Activated CD4-positive, CD25-positive, alpha-beta regulatory T cell treated with anti-CD3 and anti-CD28 coated beads, Interleukin-2, amount 50 U/mL, for 72 hours (primary cell): ENCODE measurements at places on chromosomes 2 and 18.

DNA sequence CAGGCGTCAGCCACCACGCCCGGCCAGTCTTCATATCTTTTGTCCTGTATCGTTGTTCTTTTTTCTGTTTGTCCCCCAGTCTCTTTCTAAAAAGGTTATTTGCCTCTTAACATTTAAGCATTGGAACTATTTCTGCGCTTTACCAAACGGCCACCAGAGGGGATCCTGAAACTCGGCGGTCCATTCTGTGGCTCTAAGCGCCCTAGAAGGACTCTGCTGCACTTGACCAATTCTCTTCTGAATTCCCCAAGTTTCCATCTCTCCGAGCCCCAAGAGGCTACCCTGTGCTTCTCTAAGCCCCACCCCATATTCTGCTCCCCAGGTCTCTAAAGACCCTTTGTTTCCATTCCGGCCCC, 33.1 kb upstream of the REG3G start:
- DNase-seq: no peak

DNA sequence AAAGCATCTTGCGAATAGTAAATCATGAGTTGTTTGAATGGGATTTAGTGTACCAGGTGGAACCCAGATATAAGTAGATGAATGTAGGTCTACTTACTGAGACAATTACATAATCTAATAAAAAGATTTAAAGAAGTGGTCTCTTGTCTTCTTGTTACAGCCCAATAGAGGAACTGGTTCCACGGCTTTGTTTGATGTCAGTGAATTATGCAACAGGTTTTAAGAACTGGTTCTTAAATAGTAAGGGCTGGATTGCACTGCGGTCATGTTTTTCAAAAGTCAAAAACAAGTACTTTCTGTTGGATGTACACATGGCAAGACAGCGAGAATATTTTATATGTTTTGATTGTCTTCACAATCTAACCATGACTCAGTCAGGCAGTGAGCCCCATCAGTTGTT, 15.4 kb upstream of the SLC9A2 start:
- DNase-seq: no peak

- no peak for DNase-seq
Measured at GRCh38 chr2:74552914-74553811, 579 bp downstream of the LOXL3 start.

- DNase-seq: no peak
Measured at GRCh38 chr18:62264984-62265383, 60.1 kb upstream of the TNFRSF11A start.

GRCh38 chr2:77470096-77470495, 52.1 kb downstream of the LRRTM4 start:
- DNase-seq: no peak

GRCh38 chr2:212337486-212338343, 200.9 kb downstream of the ERBB4 start:
- DNase-seq: no peak

GRCh38 chr2:19102696-19103423, 255.6 kb downstream of the OSR1 start:
- DNase-seq: no peak

DNA sequence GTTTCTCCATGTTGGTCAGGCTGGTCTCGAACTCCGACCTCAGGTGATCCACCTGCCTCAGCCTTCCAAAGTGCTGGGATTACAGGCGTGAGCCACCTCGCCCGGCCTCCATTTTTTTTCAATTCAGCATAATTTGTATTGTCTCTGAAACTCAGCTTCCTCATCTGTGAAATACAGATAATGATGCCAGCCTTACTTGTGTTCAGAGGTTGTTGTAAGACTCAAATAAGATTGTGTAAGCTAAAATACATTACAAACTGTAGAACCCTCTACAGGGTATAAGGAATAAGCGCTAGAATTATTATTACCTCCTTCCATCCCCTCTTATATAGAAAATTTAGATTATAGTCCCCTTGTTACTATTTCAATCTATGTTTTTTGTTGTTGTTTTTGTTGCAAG, 24.8 kb upstream of the STARD7 start:
- no peak for DNase-seq
